ENCODE measurements at places on chromosomes 11 and 22. TPM values are rescaled to one million over a fixed set of nuclear protein-coding genes. Genes with fewer than 3 reads are reported as not detected.

GRCh38 chr11:113378692-113379091 is 8.9 kb upstream of the ANKK1 start:
- DNase-seq = no peak

DNA sequence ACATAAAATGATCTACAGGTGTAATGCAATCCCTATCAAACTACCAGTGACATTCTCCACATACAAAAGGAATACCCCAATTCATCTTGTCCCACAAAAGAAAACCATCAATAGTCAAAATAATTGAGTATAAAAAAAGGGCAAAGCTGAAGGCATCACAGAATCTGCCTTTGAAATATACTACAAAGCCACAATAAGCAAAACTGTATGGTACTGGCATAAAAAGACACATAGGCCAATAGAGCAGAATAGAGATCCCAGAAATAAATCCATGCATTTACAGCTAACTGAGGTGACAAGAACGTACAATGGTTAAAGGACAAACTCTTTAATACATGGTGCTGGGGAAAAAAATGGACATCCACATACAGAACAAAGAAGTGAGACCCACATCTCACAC is 31.8 kb downstream of the ZNF195 start:
- no peak for DNase-seq

DNA sequence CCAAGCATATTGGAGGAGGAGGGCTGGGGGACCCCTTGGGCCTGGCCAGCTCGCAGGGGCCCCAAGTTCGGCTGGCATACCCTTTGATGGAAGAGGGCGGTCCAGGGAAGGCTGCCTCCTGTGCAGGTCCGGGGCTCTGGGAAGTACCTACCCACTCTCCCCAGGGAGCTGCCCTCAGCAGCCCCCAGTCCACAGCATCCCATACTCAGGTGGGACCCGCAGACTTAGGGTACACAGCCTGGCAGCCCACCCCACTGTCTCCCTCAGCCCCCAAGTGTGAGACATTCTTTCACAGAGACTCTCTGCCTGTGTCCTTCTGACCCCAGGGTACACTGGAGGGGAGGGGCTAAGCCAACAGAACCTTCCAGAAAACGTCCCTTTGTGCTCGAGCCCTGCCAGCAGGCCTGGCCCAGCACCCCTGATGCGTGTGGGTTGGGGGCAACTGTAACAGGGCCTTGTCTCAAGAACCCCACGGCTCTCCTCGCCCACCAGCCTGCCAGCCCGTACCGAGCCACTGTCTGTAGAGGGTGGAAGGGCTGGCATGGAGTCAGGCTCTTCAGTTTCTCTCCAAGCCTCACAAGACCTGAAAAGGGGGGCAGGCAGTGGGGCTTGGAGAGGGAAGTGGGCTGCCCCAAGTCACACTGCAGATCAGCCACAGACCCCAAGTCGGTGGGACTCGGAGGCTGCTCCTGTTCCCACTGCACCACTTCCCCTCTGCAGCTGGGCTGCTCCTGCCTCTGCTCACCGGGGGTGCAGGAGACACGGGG is 7.0 kb upstream of the TNFRSF13C start:
- DNase-seq = peak; percentile 72

DNA sequence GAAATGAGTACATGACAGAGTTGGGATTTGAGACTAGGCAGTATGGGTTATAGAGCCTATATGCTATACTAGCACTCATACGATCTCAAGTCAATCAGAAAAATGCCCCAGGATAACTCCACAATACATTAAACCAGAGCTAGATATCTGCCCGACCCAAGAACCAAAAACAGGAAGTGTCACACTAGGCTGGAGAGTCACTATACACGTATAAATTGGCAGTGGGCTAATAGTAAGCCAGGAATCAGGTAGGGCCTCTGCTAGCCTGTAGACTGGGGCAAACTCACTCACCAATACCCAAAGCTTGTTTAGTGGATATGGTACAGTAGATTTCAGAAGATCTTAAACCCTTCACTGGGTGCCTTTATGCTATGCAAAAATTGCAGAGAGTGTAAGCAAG is 16.2 kb upstream of the EIF4G2 start:
- peak; percentile 72 for DNase-seq

- no peak for DNase-seq
Observed at GRCh38 chr22:36823186-36823839, 6.5 kb upstream of the PVALB start.

DNA sequence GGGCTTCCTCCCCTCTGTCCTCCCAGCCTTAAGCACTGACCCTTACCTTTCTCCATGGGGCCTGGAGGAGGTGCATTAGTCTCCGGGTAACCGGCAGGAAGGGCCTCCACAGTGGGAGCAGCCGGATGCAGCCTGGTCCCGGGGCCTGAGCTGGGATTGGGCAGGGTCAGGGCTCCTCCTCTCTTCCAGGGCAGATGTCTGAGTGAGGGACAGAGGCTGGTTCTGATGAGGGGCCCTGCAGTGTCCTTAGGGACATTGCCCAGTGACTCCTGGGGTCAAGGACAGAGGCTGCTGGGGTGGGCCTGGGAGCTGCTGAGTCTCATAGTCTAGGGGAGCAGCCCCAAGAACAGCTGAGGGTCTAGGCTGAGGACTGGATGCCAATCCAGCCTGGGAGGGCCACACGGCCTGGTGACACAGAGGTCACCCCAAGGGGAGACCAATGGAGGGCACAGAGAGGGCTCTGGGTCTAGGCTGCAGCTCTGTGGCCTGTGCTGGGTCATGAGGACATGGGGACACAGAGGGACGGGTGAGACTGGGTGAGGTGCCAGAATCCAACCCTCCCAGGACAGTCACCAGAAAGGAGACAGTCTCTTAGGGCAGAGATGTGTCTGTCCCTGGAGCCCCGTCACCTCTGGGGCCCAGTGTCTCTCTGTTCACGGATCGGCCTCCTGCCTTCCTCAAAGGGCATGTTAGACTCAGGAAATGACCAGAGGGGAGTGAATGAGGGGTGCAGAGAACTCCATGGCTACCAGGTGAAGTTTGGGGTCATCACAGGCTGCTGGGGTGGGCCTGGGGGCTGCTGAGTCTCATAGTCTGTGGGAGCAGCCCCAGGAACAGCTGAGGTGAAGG is 6.5 kb downstream of the IGLL5 start:
- DNase-seq = no peak

DNA sequence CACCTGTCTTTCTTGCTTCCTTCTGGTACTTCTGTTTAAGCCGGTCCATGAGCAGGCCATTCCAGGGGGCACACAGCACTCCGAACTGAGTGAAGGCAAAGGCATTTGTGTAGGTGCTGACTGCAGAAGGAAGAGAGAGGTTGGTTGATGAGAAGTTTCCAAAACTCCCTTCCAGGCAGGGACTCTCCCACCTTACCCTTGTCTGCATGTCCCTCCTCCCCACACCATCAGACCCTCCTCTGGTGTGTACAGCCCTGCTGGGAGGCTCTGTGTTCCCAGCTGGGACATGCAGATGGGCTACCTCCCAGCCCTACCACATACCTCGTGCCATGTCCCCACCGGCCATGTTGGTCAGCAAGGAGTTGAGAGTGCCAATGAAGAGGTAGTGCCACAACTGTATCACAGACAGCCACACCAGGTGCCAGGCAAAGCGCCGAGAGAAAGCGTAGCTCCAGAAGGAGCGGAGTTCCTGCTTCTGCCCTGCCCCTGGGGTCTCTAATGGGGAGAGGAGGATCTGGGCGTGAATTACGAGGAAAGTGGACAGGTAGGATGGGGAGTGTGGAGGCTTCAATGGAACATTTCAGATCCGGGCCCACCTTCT is 12.2 kb downstream of the SLC43A3 start:
- no peak for DNase-seq

GRCh38 chr22:28570696-28571373 is 108.8 kb downstream of the TTC28 start:
- no peak for DNase-seq

DNA sequence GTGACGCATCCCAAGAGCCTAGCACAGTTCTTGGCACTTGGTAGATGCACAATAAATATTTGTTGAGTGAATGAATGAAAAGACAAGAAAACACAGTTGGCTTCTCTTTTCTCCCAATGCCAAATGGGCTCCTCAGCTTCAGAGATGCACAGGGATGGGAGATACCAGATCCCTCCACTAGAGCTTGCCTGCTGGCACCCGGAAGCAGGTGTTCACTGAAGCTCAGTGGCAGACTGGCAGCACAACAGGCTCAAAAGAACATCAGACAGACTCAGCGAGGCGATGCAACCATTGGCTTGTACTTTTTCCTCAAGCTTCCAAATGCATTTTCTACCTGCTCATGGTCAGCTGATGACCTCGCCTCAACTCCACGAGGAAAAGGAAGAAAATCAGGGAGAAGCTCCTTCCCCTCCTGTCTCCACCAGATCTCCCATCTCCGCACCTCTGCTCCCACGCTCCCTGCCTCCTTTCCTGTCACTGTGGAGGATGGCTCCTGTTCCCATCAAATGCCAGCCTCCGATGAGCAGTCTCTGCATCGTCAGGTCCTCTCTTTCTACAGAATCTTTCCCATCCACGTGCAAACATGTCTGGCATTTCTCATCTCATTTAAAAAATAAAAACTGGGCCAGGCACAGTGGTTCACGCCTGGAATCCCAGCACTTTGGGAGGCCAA is 5.8 kb downstream of the RAPSN start:
- no peak for DNase-seq

GRCh38 chr11:9158898-9159391 is 67.5 kb upstream of the SCUBE2 start:
- no peak for DNase-seq

DNA sequence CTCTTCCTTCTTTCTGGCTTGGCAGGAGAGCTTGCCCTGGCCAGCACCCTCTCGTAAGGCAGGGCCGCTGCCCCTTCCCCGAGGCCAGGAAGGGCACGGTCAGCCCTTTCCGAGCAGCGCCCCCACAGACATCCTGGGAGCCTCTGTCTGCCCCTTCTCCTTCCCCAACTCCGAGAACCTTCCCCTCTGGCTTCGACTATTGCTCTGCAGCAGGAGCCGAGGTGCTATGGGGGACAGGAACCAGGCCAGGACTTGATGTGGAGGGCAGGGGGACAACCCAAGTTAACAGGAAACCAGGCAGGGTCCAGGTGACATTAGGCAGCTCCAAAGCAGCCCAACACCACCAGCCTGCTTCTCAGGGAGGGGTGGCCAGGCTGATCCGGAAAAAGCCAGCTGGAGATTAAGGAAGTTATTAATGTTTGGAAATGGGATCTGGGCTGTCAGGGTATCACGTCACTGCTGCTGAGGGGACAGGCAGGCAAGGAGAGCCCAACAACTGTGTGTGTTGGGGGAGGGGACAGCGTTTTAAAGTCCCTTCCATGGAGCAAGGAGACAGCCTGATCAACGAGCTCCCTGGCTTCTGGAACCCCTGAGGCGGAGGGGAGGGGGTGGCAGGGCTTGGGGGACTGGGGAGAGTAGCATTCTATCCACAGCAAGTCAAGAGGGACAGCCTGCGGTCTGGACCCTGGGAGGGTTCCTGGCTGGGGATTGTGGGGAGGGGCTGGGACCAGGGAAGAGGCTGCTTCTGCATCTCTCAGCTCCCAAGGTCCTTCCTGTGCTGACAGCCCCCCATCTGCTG is 27.3 kb downstream of the SYT7 start:
- no peak for DNase-seq

DNA sequence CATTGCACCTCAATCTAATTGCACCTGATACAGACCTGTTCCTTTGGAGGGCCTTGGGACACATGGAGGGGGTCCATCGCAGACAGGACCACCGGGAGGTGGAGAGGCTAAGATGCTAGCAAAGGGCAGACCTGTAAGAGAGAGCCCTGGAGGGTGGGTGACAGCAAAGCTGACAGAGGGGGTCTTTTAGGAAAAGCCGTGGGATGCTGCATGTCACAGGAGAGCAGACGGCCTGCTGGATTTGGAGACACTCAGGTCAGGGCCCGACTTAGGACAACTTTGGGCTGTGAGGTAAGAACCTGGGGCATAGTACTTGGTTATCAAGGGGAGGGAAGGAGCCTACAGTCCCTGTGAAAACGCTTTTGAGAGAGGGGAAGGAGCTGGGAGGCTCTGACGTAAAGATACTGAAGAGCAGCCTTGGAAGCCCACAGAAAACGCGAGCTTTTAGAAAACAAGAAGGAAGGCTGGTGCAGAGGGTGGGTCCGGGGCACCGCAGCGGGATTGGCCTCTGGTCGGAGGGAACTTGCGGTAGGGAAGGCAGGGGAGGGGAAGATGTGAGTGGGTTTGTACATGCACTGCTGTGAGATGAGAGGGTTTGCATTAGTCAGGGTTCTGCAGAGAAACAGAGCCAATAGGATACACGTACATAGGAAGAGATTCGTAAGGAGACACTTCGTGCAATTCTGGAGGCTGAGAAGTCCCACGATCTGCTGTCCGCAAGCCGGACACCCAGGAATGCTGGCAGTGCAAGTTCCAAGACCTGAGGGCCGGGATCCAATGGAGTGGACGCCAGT is 868.5 kb downstream of the TBC1D22A start:
- DNase-seq = no peak

DNA sequence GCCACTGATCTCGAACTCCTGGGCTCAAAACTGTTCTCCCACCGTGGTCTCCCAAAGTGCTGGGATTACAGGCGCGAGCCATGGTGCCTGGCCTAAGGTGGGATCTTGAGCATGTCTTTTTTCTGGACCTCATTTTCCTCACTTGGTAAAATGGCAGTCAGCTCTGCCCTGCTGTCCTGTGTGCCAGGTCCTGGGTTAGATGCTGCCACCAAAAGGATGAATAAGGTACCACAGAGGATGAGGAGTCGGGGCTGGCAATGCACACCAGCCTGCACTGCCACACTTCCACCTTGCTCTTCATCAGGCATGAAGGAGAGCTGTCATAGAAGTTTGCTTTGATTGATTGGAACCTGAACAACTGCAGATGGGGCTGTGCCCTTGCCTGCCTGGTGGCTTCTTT is 32.3 kb downstream of the ACO2 start:
- peak; percentile 92 for DNase-seq

DNA sequence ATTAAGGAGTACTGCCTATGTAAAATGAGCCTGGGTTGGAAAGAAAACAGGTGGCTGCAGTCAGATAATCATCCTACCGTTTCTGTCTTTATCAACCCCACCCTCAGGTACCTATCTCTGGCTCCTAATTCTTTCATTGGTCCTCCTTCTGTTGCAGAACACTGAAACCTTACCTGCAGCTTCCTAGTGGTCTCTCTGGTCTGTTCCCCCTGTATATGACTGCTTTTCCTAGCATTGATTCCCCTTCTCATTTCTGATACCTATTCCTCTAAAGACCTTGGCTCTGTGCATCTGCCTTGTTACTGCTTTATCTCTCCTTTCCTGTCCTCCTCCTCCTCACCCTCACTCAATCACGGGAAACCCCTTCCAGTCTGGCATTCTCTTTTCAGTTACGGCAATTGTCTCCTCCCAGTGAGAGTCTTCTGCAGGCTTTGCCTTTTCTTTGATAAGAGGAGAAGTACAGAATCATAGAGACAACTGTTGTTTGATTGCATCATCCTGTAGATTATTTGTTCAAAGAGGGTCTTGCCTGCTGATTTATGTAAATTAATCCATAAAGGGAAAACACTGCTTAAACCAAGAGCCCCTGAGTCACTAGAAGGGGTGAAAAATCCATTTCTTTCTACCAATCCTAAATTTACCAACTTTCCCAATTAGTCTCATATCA is 301.2 kb downstream of the AASDHPPT start:
- no peak for DNase-seq

- no peak for DNase-seq
Observed at GRCh38 chr11:5694642-5695041, 5.1 kb downstream of the TRIM22 start.

- DNase-seq = no peak
Observed at GRCh38 chr11:103806130-103806895, 230.1 kb upstream of the DDI1 start.

The PGM2L1 gene
- not detected for total RNA-seq

The PKP3 gene
- 0.76 TPM for total RNA-seq

The AIFM3 gene
- not detected for total RNA-seq

The CCDC88B gene
- 34.9 TPM for total RNA-seq

Measured in Karpas-422 (cell line).